ENCODE measurements at places on chromosomes 1 and 21. TPM values are rescaled to one million over a fixed set of nuclear protein-coding genes. Genes with fewer than 3 reads are reported as not detected.

DNA sequence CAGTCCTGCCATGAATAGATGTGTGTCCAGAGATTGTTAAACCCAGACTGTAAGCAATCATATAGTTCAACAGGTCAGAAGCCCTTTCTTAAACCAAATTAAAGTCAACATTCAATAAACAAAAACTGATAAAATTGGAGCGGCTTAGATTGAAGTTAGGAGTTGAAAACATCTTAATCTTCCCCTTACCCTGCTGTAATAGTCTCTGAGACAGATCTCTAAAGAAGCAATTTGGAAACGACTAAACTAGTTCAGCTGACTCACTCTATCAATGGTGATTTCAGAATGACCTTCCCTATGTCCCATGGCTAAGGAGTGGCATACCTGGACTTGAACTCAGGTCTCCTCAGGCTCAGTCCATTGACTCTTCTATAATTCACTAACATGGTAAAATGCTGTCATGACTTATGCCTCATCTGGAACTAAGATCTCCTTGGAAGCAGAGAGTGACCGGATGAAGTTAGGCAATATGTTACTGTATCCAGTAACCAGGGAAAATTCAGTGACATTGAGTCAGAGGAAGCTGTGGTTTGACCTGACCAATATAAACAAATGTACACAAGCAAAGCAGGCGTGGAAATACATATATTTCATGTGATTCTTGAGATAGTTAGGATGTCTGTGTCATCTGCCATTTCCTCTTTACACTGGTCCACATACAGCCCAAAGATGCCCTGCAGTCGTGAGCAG lies 30.1 kb downstream of the SGIP1 start:
- DNase-seq = peak; percentile 95

DNA sequence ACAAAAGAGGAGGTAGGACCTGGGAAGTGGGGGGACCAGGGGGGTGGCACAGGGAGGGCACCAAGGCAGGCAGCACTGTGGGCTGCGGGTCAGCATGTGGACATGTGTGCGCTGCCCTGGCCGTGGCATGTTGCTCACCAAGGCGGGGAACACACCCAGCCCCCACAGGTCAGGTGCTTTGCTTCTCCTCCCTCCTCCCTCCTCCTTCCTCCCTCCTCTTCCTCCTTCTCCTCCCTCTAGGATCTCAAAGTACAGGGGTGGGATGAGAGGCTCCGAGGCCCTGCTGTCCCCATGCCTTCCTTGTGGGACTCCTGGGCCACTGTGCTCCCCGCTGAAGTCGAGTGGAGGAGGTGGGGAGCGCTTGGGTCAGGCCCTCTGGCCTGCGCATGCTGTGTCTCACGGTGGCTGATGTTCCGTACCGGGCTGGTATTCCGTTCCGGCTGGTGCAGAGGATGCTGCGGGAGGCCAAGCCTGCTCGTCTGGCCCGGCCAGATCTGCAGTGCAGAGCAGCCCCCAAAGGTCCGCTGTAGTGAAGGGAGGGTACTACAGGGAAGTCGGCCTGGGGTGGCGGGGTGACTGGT lies 26.6 kb downstream of the SPSB1 start:
- DNase-seq = no peak

- DNase-seq = no peak
These were observed 45.4 kb upstream of the USP1 start for GRCh38 chr1:62391369-62391971.

GRCh38 chr1:31812158-31812829 lies 3.5 kb downstream of the SPOCD1 start:
- no peak for DNase-seq

DNA sequence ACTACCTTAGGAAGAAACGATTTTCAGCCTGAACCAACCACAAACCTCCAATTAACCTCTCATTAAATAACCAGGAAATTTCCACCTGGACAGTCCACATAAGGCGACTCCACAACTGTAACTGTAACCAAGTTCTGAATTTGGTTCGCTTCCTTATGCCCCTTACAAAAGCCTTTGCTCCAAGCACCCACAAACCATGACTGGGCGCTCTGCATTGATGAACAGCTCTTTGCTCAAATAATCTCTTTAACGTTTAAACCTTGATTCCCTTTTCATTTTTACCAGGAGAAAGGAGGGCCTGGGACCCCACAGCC lies 38.2 kb upstream of the ZNF124 start:
- no peak for DNase-seq

DNA sequence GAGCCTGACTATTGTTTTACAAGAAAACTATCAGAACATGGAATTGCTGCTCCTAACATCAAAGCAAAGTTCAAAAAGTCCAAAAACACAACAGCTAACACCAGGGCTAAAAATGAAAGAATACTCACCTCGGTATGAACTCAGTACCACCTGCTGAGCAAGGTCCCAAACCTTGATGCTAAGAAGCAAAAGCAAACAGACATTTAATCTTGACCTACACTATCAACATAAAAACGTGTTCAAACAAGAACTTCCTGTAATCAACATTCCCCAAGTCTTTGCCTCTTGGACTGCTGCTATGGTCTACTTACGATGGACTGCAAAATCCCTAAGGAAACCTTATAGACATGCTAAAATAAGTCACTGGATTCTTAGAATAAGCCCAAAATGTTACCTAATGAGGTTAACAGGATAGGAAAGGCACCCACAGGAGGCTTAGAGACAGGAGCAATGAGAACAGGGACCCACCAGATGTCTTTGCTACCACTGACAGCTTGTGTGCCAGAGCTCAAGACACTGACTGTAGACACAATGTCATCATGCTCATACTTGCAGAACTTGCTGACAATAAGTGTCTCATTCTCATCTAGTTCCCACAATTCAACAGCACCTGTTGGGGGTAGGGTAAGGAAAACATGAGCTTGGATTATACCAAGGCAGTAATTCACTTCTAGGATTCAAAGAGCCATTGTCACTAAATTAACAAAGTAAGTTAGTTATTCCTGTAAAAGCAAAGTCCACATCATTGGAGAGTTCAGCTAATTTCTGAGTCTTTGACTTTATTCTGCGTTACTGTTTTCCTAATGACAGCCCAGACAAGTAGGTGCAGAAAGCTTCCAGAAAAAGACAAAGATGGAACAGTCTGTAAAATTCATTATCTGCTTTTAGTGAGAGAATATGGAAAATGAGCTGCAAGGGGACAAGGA lies 1.8 kb downstream of the WDR77 start:
- DNase-seq = peak; percentile 35

Gene PDZK1
- 0.56 TPM for polyA plus RNA-seq

Gene RNF187
- polyA plus RNA-seq = 89.0 TPM

Gene ATP1A4
- polyA plus RNA-seq = not detected

Measured in mammary epithelial cell (primary cell).